ENCODE measurements at places on chromosomes 1 and 21.

GRCh38 chr1:6171548-6172124 is 8.5 kb downstream of the CHD5 start:
- DNase-seq = no peak

GRCh38 chr1:16020325-16020724 is 1.5 kb upstream of the CLCNKA start:
- no peak for DNase-seq

DNA sequence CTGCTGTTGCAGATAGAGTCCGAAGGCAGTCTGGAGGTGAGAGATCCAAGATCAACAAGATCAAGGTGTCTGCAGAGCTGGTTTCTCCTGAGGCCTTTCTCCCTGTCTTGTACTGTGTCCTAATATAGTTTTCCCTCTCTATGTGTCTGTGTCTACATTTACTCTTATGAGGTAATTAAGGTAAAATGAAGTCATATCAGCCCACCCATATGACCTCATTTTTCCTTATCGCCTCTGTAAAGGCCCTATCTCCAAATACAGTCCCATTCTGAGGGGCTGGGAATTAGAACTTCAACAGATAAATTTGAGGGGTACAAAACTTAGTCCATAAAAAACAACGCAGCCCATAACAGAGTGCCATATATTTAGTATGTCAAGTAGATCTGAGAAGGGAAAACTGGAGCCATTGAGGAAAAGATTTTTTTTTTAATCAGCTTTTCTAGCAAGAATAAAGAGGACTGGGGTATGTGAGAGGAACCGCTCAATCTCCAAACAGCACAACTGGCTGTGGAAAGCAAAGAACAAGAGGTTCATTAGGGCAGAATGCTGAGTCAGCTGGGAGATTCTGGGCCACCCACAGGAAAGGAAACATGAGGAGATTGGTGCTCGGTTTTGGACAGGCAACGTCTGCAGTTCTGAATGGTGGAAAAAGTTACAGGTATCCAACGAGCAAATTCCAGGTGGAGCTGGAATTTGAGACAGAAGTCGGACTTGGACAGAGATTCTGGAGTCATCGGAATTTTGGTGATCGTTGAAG is 65.7 kb downstream of the MAP3K21 start:
- no peak for DNase-seq

DNA sequence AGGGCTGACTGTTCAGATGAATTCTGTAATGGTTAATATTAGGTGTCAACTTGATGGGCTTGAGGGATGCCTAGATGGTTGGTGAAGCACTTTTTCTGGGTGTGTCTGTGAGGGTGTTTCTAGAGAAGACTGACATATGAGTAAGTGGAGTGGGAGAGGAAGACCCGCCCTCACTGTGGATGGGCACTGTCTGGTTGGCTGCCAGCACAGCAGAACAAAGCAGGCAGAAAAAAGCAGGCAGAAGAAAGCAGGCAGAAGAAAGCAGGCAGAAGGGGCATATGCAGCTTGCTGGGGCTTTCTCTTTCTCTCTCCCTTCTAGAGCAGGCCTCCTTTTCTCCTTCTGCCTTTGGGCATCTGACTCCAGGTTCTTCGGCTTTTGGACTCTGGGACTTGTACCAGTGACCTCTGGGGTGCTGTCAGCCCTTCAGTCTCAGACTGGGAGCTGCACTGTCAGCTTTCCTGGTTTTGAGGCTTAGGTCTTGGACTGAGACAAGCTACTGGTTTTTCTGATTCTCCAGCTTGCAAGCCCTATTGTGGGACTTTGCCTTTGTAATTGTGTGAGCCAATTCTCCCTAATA is 42.9 kb upstream of the CD2 start:
- DNase-seq = peak; percentile 26

DNA sequence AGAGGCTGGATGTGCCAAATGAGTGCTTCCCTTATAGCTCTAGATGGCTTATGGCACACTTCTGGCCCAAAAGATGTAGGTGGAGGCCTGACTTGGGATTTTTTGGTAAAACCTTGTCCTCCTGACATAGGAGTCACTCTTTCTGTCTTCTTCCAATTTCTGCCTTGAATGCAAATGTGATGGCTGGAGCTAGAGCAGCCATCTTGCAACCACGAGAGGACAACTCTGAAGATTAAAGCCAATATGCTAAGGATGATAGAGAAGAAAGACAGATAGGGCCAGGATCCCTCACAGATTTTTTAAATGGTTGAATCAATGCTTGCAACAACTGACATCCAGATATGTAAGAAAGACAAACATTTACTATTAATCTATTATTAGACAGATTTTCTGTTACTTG is 8.5 kb upstream of the GPR137B start:
- DNase-seq = no peak

GRCh38 chr1:197675583-197676208 is 99.6 kb downstream of the DENND1B start:
- DNase-seq = peak; percentile 6
